ENCODE measurements at places on chromosomes 7 and 10.

DNA sequence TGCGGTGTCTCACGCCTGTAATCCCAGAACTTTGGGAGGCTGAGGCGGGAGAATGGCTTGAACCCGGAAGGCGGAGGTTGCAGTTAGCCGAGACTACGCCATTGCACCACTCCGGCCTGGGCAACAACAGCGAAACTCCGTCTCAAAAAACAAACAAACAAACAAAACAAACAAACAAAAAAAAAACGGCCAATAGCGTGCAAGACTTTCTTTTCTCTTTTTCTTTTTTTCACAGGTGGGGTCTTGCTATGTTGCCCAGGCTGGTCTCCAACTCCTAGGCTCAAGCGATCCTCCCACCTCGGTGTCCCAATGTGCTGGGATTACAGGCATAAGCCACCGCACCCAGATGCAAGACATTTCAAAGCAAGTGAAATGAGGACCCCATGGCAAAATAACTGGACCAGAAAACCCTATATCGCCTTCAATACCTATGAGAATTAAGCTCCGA lies 1.6 kb downstream of the PSAP start:
- no peak for DNase-seq

DNA sequence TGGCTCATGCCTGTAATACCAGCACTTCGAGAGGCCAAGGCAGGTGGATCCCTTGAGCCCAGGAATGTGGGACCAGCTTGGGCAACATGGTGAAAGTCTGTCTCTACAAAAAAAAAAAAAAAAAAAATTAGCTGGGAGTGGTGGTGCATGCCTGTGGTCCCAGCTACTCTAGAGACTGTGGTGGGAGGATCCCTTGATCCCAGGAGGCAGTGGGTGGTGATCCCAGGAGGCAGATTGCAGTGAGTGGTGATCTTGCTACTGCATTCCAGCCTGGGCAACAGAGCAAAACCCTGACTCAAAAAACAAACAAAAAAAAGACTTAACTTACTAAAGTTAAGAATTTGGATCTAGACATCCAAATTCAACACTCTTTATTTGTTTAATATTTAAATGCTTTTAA lies 10.2 kb upstream of the ADO start:
- no peak for DNase-seq

DNA sequence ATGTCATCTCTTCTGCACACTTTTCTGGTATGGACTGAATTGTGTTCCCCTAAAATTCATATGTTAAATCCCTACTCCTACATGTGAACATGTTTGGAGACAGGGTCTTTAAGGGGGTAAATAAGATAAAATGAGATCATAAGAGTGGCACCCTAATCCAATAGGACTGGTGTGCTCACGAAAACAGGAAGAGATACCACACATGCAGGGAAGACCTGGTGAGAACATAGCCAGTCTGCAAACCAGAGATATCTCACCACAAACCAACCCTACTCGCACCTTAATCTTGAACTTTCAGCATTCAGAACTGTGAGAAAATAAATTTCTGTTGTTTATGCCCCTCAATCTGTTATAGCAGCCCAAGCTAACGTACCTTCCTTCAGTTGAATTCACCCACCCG lies 51.8 kb downstream of the VWDE start:
- no peak for DNase-seq

DNA sequence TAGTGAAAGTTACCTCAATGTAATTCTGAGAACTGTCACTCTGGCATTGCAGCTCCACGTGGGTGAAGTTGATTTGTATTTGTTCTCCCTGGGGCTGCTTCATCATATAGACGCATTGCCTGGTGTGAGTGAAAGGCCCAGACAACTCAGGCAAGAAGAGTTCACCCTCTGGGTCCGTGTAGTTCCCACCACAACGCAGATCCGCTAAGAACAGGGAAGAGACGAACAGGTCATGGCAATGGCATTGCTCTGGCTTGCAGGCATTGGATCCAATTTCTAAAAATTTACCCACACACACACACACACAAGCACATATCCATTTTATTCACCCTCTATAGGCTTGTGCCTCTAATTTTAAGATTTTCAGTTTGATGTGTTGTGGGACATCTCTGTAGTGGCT lies 45.4 kb downstream of the CUBN start:
- no peak for DNase-seq

DNA sequence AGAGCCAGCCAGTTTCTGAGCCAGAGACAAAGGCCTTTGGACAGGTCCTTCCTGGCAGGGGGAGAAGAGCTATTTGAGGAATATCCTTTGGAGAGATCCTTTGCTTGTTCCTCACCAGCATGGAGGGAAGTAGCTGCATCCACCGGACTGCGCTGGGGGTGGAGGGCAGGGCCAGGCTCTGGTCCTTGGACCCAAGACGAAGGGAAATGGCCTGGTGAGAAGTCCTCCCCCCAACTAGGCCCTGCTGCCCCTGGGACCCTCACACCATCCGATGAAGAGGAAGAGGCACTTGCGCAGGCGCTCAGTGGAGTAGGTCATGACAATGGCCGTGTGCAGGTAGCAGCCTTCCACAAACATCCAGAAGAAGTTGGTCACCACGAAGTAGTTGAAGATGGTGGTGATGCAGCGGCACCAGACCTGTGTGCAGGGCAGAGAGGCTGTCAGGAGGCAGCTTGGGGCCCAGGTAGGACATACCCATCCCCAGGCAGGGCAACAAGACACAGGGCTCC lies 19.8 kb downstream of the CRHR2 start:
- DNase-seq, result no peak

DNA sequence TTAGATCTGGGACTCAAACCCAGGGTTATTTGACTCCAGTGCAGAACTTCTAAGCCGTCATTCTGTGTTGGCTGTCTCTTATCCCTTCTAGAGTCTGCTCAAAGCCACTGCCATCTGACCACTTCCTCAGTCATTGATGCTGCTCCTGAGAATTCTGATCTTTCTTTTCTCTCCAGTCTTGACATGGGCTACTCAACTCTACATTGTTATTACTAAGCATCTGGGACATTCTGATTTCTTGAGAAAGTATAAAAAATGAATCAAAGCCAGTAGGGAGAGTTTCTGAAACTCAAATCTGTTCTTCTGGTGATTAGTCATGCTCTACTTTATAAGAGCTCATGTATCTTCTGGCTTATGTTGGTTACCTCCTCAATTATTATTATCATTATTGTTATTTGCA lies 48.7 kb downstream of the ANK3 start:
- no peak for DNase-seq

GRCh38 chr10:96835899-96836298 lies 3.8 kb downstream of the LCOR start:
- DNase-seq, result no peak

GRCh38 chr10:73843261-73843660 lies 31.1 kb downstream of the CAMK2G start:
- DNase-seq, result no peak

- no peak for DNase-seq
These were observed 9.2 kb downstream of the OR2A5 start for GRCh38 chr7:144057954-144058353.

- no peak for DNase-seq
These were observed 14.5 kb upstream of the GNA12 start for GRCh38 chr7:2858621-2859020.

DNA sequence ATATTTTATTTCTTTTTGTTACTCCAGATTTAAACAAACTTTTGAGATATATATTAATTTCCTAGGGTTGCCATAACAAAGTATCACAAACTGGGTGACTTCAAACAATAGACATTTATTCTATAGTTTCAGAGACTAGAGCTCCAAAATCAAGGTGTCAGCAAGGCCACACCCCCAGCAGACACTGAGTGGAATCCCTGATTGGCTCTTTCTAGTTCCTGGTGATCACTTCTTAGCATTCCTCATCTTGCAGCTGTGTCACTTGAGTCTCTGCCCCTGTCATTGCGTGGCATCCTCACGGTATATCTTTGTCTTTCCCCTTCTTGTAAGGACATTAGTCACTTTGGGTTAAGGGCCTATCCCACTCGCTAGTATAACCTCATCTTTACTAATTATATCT lies 7.6 kb upstream of the SLC26A3 start:
- DNase-seq, result no peak

DNA sequence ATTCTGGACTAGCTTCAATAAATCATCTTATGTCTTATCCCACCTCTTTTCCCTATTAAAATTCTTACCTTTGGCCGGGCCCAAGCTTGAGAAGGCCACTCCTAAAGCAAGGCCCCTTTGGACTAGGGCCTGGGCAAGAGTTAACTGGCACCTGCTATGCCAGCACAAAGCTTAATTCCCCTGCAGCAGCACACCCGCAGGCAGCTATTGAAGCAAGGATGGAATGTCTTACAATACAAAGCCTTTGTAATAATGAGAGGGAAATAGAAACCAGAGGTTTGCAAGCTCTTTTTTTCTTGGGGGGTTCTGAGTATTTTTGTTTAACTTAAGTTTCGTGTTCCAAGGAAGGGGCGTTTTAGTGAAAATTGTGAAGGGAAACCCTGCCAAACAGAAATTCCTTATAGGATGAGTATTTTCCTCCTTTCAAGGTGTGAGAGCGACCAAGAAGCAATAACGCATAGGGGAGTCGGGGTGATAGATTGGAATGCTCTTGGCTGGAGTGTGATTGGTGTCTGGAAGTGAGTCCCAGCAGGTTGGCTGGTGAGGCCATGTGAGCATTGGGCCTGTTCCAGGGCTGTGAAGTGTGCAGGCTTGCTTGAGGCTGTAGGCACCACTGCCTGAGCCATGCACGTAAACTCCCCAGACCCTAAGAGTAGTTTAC lies 148.5 kb downstream of the KIAA1217 start:
- DNase-seq, result no peak

DNA sequence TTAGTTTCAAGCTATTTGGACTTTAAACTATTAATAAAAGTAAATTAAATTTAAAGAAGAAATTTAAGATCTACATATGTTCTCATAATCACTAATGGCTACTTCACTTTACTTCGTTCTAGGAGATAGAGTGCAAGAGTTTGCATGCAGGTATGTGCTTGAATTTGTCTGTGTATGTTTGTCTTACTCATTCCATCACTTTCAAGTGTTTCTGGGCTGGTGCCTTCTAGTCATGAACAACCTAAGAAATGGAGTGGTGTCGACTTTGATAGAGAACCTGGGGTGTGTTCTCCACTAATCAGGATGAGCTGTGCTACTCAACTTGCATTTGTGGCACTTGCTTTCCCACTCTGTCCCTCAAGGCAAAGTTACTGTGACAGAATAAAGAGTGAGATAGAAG lies 169.9 kb downstream of the KCND2 start:
- no peak for DNase-seq

DNA sequence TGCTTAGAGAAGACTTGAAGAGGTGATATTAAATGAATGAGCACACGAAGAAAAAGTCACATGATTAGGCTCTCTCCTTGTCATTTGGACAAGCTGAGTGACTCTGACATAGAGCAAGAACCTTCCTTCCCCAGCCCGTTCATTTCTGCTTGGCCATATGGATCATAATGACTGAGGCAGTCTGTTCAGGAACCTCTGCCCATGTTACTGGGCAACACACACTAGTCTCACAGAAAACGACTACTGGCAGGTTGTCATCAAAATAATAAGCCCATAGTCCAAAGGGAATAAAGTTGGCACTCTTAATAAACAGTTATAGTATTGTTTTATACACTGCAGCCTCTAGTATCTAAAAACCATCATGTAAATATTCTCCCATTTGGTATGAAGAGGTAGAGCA lies 635.0 kb downstream of the REEP3 start:
- no peak for DNase-seq

- DNase-seq, result no peak
These were observed 175.8 kb upstream of the PRKCQ start for GRCh38 chr10:6755781-6756460.

DNA sequence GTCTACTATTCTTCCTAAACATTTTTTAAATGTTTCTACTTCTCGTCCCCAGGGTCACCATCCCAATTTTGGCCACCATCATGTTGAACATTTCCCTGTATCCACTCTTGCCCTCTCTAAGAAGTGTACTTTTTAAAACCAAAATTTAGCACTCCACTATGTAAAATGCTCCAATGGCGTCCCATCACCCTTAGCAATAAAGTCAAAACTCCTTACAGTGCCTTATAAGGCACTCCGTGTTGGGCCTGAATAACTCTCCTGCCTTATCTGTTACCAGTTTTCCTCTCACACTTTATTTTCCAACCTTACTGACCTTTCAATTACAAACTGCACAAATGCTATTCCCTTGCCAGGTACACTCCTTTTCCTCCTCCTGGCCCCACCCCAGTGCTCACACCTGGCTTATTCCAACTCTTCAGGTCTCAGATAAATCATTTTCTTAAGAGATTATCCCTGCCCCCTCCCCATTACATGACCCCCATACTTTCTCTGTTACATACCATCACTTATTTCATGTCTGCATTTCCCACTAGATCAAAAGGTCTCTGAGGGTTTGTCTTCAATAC lies 1.3 kb downstream of the TMEM168 start:
- no peak for DNase-seq

All from stimulated activated CD4-positive, alpha-beta T cell treated with anti-CD3 and anti-CD28 coated beads, Interleukin-12 subunit alpha, Interleukin-12 subunit beta, amount 100 ng/mL, for 48 hours (primary cell).